ENCODE measurements at places on chromosomes 6 and 20.

DNA sequence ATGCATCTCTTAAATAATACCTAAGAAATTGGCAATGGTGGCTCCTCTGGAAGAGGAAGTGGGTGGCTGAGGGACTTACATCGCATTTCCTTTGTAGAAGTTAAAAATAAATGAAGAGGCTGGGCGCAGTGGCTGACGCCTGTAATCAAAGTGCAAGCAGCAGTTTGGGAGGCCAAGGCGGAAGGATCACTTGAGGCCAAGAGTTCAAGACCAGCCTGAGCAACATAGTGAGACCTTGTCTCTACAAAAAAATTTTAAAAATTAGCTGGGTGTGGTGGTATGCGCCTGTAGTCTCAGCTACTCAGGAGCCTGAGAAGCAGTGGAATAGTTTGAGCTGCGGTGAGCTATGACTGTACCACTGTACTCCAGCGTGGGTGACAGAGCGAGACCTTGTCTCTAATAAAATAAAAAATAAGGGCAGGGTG lies 12.2 kb upstream of the NCOA3 start:
- DNase-seq = no peak

DNA sequence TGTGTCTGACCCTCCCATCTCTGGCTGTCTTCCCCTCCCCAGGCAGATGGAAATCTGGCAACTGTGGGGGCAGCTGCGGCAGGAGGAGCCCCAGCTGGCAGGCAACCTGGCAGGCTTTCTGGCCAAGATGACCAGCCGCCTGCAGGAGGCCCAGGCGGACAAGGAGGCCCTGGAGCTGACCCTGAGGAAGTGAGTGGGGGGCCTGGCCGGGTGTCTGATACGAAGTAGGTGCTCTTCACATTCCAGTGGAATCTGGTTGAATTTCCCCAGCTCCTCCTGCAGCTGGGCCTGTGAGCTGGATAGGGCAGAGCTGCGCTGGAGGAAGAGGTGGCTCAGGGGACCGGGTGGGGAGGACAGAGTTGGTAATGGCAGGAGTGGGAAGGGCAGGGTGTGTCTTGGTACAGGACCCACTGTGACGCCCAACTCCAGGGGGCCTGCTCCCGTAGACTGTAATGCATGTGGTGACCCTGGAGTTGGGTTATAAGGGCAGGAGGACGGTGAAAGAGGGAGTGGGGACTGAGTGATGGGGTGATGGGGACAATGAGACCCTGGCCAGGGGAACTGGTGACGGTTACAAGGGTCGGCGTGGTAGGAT lies 19.7 kb downstream of the RAB44 start:
- DNase-seq = no peak

DNA sequence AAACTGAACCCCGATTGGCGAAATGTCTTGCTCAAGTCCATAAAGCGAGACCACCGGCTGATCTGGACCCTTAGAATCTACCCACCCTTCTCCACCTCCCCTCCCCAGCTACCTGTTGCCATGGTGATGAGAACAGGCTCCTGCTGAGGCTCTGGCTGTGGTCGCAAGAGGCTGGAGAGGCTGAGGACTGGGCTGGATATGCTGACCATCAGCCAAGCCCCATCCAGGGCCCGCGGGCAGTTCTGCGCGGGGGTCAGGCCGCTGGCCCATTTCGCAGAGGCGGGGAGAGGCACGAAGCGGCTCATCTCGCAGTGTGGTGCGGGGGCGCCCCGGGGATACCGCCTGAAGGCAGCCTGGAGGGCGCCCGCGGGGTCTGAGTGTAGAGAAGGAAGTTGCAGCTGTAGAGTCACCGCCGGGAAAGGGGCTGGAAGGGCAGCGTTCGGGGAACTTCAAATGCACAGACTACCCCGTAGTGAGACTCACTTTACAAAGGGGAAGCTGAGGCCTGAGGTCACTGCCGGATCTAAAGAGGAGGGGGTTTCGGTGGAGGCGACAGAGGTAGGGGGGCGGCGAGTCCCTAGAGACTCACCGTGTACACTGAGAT lies 671 bp downstream of the TAPBP start:
- DNase-seq = no peak

DNA sequence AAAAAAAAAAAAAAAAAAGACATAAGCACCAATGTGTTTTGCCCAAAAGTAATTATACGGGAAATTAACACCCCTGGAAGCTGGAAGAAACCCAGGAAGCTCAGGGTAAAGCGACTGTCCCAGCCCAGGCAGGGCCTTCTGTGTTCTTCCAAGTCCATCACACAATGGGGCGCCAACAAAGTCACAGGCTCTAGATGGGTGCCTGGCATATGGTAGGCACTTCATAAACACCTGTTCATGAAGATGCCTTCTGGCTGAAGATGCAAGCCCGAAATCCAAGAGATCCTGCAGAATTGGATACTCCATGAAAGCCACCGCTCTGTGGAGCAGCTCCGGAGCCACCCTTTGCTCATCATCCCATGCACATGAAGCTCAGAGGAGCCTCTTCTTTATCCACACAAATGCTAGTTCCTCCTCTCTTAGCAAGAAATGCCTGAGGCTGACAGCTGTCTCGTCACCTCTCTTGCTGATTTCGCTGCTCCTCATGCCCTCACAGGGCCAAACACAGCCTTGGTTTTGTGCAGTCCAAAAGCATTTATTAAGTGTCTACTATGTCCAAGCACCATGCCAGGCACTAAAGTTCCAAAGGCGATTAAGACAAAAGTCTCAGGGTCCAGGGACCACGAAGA lies 76.6 kb downstream of the TRERF1 start:
- no peak for DNase-seq

DNA sequence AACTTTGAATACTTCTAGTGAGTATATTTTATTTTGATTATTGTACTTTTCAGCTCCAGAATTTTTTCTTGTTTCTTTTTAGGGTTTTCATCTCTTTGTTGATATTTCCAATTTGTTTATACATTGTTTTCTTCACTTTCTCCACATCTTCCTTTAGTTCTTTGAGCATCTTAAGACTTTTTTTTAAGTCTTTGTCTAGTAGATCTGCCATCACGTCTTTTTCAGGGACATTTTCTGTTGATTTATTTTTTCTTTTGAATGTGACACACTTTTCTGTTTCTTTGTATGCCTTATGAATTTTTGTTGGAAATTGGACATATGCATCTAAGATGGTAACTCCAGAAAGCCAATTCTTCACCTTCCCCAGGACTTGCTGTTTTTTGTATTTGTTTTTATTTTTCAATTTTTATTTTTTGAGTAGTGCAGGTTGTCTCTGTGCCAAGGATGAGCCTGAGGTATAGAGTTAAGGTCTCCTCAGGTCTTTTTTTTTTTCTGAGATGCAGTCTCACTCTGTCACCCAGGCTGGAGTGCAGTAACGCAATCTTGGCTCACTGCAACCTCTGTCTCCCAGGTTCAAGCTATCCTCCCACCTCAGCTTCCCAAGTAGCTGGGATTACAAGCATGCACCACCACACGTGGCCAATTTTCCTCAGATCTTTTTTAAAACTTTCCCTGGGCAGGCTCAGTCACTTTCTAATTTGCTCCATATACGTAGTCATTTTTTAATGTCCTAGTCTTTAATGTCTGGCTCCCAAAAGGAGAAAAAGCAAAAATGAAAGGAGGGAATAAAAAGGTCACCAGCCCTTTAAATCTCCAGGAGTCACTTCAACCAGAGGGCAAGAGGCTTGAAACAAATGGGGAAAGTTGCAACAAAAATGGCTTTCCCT lies 6.7 kb upstream of the CMTR1 start:
- no peak for DNase-seq

DNA sequence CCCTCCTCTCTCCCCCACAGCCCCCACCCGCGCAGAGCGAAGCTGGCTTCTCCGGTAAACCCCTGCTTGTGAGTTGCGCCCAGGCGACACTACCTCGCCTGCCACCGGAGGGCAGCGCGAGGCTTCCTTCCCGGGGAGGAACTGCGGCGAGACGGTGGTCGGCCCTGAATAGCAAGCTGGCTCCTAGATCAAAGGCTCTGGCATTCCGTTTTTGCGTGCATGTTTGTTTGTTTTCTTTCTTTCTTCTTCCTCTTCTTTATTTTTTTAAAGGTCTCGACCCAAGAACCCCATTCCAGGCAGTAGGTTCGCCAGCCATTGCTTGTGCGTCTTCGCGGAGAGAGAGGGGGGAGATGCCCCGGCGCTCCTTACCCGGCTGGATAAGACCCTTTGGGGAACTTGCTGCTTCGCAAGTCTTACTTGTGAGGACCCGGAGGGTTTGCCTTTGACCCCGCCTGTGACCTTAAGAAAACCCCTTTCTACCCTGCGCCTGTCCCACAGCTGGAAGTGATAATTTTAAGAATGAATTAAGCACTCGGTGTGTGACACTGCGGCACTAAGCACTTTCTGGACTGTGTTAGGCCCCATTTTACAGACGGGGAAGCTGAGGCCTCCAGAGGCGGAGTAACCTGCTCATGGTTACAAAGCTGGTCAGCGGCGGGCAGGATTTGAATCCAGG lies 92.7 kb upstream of the SIRPA start:
- DNase-seq = peak; percentile 55

All from HTR-8/SVneo (cell line).